ENCODE measurements at places on chromosomes 16 and 17.

DNA sequence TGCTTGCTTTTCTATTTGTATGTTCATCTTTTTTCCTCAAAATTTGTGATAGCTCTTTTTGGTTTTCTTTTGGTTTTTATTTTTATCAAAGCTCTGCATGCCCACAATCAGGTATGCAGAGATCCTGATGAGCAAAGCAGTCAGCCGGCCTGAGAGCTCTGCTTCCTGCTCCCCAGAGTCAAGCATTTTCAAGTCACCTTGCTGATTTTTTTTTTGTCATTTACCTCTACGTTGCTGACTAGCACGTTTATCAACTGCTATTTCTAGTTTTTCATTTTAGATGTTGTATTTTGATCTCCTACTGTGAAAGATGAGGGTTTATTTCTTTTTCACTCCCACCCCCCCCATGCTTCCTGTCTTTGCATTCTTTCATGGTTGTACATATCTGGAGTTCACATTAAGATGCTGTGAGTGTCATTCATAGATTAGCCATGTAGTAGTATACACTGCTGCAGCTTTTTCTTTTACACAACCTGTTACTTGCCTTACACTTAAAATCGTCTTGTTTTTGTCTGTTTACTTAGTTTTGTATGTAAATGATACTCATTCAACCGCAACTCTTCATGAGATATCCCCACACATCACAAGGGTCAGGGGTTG is 196.2 kb downstream of the LGALS9B start:
- DNase-seq = no peak

DNA sequence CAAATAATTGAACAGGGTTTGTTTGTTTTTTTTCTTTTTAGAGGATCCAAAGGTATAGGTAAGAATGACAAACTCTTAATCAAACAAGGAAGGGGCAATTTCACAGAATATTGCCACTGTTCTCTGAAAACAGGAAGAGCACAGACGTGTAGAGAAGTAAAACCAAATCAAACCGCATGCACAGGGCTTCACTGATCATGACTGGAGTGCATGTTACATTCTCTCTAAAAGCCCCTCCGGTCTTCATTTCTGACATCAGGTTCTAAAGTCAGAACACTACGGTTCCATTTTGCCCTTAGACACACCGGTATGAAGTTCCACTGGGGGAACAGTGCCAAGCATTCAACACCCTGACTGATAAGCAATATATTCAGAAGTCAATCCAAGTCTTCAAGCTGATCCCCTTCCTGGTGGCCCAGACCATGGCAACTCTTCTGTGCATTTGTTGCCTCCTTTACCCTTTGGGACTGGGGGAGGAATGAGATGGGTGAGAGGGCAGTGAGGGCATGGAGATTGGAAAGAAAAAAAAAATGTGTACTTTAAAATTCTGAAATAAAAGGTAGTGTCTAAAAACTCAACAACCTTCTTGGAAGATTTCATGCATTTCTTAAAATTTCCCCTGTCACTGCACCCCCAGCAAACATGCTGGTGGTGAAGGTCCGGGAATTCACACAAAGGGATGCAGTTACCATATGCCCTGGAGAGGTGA is 1.4 kb downstream of the MMD start:
- peak; percentile 32 for DNase-seq

DNA sequence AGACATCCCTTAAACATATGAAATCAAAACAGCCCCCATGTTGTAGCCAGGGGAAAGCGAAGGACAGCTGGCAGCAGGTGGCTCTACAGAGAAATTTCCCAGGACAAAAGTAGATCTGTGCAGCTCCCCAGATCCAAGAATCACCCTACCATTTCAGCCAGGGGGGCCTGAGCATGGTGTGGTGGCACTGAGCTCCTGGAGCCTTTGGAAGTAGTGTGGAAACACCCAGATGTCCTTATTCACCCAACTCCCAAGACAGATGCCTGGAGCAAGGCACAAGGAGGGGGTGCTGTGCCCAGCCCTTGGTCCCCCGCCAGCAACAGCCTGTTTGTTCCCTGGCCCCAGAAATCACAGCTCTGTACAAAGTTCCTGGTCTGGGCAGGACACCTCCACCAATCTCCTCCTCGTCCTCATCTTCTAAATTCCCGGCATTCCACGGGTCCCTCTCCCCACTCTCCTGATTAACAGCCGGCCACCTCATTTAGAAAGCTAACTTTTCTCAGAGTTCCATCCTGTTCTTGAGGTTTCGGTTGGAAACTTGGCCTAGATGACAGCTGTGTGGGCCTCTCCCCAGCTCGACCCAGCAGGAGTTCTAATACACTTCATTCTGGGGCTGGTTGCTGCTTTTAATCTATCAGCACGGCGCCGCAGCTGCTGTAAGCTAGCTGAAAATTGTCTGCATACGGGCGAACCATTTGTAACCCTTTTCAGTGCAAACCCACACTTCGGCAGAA is 191.1 kb downstream of the C16orf78 start:
- DNase-seq = no peak

GRCh38 chr17:74152591-74153455 is 50.7 kb upstream of the RPL38 start:
- DNase-seq = no peak

DNA sequence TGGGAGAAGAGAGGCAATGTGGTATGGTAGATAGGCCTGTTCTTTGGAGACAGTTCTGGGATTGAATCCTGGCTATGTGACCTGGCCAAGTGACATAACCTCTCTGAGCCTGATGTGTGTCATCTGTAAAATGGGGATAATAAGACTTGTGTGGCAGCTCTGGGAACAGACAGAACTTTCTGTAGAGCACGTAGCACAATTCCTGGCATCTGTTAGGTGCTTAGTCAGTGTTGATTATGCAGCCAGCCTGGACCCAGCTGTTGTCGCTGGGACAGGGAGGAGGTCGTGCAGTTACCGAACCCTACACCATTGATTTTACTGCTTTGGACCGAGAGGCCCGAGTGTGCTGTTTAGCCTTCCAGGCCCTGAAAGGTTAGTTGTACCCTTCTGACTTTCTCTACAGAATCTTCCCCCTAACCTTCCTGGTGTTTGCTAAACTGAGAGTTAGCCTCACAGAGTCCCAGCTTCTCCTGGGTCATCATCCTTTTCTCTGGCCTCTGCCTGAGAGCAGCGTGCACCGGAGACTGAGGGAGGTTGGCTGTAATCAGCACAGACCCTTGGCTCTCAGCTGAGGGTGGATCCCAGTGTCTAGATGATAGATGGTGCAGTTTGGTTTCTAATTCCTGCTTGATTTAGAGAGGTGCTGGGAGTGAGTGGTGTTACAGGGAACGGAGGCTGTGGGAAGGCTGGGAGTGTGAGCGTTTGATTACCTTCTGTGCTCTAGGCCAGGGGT is 31.9 kb downstream of the MSI2 start:
- DNase-seq = no peak

- DNase-seq = no peak
These were observed 24.4 kb upstream of the ERCC4 start for GRCh38 chr16:13895516-13895915.

DNA sequence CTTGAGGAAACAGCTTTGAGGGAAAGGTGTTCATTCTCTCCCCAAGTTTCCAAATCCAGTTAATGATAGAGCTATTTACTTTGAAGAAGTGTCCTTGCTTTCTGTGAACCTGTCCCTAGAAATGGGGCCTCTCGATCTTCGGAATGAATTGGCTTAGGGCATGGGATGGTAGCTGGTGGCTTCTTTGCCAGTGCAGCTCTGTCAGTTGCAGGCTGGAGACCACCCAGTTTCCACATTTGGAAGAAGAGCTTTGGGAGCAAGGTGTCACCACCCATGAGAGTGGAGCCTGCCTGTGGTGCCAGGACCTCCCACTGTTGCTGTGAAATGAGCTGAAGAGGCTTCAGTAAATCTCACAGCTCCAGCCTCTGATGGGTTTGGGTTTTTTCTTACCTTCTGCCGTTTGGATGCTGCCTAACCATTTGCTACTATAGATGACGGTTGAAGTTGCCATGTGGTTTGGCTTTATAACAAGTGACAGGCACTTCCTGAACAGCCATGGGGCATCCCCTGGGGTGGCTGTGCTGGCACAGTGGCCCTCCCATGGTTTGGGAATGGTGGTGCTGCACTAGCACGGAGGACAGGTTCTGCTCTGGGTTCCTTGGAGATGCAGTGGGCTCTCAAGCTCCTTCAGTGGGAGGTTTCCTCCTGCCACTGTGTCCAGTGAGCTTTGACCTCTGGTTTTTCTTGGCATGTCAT is 19.5 kb upstream of the SLC5A10 start:
- DNase-seq = no peak

- DNase-seq = no peak
These were observed 10.4 kb downstream of the IFT140 start for GRCh38 chr16:1601489-1601888.

DNA sequence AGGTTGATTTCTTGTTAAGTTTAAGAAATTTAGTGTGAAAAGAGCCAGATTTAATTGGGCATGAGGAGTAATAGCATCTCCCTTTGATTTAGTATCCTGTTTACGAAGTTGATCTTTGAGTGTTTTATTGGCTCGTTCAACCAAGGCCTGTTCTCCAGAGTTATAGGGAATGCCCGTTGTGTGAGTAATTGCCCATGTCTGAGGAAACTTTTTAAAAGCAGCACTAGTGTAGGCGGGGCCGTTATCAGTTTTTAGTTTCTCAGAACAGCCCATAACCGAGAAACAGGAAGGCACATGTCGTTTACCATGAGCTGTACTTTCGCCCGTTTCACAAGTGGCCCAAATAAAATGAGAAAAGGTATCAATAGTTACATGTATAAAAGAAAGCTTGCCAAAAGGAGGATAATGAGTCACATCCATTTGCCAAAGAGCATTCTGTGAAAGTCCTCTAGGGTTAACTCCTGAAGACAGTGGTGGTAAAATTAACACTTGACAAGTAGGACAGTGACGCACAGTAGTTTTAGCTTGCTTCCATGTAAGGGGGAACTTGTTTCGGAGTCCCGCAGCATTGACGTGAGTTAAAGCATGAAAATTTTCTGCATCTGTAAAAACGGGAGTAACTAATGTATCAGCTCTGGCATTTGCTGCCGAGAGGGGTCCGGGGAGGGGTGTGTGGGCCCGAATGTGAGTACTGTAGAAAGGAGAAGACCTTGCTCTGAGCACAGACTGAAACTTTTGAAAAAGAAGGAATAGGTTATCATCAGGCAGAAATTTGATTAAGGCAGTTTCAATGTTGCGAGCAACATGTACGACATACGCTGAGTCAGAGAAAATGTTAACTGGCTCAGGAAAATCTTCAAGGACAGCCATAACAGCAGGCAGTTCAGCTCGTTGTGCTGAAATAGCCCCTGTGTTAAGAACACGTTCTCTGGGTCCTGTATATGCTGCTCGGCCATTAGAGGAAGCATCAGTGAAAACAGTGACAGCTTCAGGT is 18.5 kb upstream of the KCTD5 start:
- DNase-seq = peak; percentile 72

DNA sequence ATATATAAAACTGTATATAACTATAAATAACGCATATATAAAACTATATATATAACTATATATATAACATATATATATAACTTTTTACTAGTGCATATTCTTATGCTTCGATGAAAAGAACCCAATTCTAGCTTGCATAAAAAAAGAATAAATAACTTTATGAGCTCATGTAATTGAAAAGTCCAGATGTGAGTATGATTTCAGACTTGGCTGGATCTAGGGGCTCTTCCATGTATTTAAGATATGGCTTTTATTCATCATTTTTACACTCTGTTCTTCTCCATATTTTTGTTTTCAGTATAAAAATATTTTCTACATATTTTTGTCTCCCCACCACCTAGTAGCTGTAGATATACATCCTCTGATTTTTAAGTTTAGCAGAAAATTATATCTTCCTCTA is 417.5 kb downstream of the CDH11 start:
- no peak for DNase-seq

DNA sequence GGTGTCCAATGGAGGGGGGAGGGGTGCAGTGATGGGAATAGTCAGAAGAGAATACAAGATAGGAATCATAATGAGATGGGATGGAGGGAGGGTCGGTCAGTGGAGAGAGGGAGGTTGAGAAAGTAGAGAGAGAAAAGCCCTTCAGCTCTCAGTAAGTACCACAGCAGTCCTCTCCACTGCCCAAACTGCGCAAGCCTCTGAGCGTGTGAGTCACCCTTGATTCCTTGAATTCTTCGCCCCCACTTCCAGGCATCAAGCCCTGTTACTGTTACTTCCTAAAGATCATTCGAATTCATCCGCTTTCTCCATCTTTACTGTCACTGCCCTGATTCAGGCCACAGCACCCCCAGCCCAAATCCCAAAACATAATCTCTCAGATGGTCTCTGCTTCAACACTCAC is 2.5 kb downstream of the GUCY2D start:
- DNase-seq = no peak

- no peak for DNase-seq
These were observed 376.6 kb upstream of the XYLT1 start for GRCh38 chr16:17847234-17847795.

Data from erythroblast (primary cell).